HL-60 (cell line): ENCODE measurements at places on chromosomes 12 and 14.

GRCh38 chr12:24226745-24227350, 277.4 kb upstream of the SOX5 start:
- DNase-seq = no peak

GRCh38 chr12:52721838-52722470, 18.6 kb upstream of the KRT77 start:
- DNase-seq = peak; percentile 29

DNA sequence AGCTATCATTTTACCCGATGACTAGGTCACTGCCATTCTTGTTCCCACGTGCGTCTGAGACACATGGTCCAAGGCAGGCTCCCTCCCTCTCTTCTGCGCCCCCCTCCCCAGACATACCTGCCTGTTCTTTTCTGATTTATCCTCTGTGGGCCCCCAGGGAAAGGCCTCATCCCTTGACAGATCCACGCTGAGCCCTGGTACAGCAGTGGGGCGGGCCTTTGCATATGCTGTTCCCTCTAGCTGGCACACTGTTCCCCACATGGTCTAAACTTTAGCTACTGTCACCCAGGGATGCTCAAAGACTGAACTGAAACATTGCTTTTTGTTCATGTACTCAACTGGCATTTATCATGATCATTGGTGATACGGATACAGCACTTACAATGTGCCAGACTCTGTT, 122.5 kb downstream of the SCARB1 start:
- no peak for DNase-seq

GRCh38 chr12:7144414-7145120, 14.4 kb downstream of the CLSTN3 start:
- DNase-seq = no peak

- DNase-seq = no peak
Measured at GRCh38 chr14:90677484-90678050, 138.7 kb downstream of the TTC7B start.

DNA sequence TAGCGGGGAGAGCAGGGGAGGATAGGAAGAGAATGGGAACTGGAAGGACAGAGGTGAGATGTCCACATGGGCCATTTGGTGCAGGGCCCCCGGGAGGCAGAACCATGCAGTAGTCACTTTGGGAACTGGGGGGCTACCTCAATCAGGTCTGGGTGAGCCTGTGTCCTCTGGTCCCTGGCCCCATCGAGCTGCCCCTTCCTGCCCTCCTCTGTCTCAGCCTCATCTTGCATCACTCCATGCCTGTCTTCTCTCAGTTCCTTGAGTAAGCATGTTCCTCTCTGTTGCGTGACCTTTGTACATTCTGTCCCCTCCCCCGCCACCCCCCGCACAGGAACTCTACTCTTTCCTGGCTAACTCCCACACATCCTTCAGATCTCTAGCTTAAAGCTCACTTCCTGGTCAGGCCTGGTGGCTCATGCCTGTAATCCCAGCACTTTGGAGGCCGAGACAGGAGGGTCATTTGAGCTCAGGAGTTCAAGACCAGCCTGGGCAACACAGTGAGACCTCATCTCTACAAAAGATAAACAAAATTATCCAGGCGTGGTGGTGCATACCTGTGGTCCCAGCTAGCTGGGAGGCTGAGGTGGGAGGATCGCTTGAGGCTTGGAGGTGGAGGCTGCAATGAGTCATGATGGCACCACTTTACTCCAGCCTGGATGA, 23.2 kb downstream of the FOS start:
- DNase-seq = peak; percentile 87

GRCh38 chr14:56248442-56248841, 130.2 kb downstream of the PELI2 start:
- DNase-seq = no peak

DNA sequence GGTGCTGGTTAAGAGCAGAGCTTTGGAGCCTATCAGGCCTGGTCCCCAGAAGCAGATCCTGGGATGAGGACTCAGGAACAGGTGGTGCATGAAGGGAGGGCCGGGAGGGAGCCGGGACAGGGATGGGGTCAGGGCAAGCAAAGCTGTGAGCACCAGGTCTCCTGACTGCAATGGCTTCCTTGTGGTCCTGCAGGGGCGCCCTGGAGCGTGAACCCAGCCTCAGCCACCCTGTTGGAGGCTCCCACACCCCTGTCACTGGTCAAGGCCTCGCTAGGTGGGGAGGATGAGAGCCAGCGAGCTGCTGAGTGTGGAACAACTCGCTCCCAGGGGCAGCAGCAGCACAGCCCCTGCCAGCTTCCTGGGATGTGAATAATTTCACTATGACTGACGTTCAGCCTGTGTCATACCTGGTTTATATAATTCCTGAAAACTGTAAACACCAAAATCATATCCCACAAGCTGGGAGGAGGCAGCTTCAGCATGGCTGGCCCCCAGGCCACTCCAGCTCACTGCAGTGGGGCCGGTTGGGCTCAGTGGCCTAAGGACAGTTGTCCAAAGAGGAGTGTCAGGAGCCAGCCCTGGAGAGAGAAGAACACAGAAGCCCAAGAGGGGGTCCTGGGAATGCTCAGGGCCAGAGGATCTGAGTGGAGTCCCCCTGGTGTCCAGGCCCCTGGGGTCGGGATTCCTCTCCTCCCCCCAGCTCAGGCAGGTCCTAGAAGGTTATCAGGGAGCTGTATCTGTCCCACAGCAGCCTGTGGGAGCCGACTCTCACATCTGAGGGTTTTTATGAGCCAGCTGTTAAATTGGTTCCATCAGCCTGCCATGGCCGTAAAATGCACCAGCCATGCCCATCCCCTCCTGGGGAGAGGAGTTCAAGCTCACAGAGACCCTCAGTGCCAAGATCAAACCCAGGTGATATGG, 272.9 kb downstream of the ADGRD1 start:
- no peak for DNase-seq

- no peak for DNase-seq
Measured at GRCh38 chr12:51959211-51959610, 7.7 kb downstream of the ACVR1B start.

- DNase-seq = no peak
Measured at GRCh38 chr12:71683633-71684032, 2.2 kb upstream of the TMEM19 start.
